ENCODE measurements at places on chromosomes 1 and 21. TPM values are rescaled to one million over a fixed set of nuclear protein-coding genes. Genes with fewer than 3 reads are reported as not detected.
A peak's percentile ranks its signal among the peaks of the same experiment; 100 is the strongest.

DNA sequence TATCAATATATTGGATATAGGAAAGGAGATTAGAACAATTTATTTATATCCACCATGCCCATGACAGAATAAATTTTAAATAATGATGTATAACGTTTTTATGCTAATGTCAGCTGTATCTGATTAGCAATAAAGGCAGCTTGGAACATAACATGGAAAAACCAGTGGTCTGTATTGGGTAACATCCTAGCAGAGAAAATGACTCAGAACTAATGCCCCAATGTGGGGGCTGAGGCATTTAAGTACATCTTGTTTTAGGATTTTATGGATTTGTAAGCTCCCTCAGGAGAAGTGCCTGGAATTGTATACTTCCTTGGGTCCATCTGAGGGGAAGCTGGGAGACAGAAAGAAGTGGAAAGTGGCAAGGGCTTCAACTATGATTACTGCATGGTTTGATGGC lies 82.3 kb downstream of the HMCN1 start:
- peak; percentile 41 for DNase-seq

DNA sequence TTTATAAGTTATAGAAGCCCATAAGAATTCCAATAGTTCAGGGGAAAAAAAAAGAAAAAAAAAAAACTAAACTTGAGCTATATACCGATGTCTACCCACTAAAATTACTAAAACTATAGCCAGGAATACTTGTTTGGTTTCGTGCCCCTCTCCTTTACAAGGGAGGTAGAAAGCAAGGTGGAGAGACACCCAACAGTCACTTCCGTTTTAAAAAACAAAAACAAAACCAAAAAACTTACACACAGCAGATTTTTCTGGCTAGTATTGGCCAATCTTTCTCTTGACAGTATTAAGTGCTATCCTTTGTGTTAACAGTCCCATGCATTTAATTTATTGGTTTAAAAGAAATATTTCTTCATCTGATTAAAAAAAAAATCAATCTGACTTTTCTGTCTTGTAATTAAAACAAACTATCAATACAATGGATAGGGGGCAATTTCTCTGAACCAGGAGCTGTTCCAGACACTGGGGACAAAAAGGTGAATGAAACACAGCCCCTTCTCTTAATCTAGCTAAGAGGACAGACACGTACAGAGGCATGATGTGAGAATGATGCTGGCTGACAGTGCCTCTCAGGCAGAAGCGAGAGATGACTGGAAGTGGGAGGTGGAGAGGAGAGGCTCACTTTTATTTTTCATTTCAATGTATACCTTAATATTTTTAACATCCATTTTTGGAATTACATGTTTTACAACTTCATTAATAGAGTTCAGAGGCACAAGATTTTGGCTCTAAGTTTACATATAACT lies 214.8 kb downstream of the RERE start:
- DNase-seq, result no peak

ZNF697 gene
- 3.2 TPM for polyA plus RNA-seq

CFAP45 gene
- 0.56 TPM for polyA plus RNA-seq

KRTAP11-1 gene
- polyA plus RNA-seq, result not detected

TP73 gene
- polyA plus RNA-seq, result not detected

DNA sequence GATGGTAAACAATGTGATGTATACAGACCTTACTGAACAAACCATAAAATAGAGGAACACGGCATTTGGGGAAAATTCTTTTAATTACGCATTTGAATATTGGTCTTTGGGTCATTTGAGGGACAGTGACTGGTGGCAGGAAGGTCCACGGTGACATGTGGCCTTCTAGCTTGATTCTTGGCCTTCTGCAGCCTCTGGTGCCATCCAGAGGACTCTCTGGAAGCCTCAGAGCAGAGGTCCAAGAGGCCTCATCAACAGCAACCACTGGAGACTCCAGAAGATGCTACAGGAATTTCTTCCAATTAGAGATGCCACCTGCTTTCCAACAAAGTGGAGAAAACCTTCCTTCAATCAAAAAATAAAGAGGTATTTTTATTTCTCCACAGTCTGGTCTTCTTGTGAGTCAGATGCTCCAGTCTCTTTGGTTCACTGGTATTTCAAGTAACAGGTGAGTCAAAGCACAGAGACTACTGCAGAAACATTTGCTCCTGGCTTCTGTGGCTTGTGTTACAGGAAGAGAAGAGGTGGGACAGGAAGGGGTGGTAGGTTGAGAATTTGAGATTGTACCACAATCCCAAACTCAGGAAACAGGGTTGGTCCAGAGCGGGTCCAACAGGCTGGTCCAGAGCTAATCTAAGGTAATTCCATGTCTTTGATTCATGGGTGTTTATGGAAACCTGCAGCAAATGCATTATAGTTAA lies 2.7 kb upstream of the F5 start:
- no peak for DNase-seq

DNA sequence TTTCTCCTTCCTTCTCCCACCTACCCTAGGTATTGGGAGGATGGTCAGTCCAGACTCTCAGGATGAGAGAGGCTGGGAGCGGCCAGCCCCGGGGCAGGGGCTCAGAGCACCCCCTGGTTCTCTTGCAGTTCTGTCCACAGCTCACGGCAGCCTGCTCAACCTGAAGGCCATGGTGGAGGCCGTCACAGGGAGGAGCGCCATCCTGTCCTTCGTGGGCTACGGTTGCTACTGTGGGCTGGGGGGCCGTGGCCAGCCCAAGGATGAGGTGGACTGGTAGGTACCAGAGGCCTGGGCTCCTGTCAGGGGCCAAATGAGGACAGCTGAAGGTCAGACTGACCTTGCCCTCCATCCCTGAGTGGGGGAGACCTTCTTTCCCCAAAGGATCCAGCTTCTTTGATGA lies 4.2 kb downstream of the PLA2G2F start:
- DNase-seq, result no peak

FCRL1 gene
- not detected for polyA plus RNA-seq

GRCh38 chr1:51776408-51776807 lies 102.1 kb downstream of the NRDC start:
- DNase-seq, result no peak

DNA sequence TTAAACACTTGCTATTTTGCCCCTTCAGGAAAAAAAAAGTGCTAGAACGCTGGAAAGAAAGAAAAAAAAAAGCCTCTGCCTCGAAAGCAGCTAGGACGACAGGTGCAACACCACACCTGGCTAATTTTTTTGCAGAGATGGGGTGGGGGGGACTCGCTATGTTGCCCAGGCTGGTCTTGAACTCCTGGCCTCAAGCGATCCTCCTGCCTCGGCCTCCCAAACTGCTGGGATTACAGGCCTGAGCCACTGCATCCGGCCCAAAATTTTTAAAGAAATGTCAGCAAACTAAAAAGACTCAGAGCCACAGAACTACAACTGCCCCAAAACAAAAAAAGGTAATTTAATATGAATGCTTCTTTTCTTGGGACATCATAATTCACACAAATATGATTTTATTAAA lies 1.4 kb downstream of the DOCK7 start:
- DNase-seq, result no peak
